ENCODE measurements at places on chromosomes 2 and 18.

DNA sequence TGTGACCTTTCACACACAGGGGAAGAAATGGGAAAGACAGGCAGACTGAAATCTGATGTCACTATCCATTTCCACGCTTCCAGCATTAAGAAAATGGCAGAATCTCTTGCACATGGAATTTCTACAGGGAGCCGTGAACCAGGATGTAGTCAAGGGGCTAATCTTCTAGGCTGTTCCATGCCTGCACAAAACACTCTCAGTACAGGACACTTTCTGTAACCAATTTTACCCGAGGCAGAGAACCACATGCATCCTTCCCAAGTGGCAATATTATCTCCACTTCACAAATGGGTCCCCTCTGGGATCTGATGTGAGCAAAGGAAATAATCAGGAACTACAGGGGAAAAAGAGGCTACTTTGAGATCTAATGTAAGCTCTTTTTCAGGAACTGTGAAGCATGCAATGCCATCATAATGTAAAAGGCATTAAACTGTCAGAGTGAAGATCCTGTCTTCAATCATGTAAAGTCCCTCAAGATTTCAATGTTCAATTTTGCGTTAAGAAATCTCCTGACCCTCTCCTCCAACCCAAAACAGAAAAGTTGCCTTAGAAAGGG is 236.9 kb downstream of the RBM43 start:
- no peak for DNase-seq

DNA sequence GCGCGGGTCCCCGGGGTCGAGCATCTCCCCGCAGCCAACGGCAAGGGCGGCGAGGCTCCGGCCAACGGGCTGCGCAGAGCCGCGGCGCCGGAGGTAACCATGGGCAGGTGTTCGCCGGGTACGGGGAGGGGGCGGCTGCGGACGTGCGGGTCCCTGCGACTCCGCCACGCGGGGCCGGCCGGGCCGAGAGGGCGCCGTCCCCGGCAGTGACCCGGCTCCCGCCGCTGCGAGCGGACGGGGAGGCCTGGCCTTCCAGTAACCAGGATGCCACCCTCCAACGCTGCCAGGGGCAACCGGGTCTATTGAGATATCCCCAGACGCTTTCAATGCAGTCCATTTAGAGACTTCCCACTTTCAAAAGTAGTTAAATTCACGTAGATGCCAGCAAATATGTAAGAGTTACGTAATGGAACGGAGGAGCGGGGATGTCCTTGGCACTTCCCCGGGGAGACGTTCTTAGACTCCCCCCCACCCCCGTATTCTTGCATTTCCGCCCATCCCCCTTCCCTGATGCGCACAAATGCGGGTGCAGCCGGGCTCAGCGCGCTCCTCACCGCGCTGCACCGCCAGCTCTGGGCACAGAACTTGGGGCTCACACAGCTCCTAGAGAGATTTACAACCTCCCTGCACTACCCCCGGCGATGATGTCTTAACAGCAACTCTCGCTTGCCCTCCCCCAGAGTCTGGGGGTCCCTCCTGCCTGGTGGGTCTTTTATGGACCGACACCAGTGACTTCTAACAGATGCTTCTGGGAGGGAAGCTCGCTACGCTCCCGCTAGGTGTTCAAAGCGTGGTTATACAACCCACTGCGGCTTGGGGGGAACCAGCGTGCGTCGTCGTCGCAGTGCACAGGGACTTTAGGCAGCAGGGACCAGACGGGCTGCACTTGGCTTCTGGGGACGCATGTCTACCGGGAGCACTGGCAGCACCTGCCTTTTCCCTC is 657 bp downstream of the SGPP2 start:
- DNase-seq: no peak

- DNase-seq: no peak
These were observed 21.2 kb downstream of the SH3BP4 start for GRCh38 chr2:234973008-234973407.

DNA sequence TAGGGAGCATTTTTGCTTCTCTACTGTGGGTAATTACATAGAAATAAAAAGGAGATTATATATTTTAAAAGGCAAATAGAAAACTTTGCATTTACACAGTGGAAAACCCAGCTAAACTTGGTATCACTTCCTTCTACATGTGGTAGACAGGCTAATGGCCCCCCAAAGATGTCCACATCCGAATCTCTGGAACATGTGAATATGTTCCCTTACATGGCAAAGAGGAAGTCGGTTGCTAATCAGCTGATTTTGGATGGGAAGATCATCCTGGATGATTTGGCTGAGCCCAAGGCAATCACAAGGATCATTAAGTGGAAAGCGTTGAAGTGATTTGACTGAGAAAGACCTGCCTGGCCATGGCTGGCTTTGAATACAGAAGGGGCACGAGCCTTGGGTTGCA is 26.2 kb downstream of the CREG2 start:
- no peak for DNase-seq

GRCh38 chr2:235936493-235936892 is 231.7 kb downstream of the GBX2 start:
- DNase-seq: no peak

- no peak for DNase-seq
These were observed 104.7 kb upstream of the NOSTRIN start for GRCh38 chr2:168697668-168698121.

DNA sequence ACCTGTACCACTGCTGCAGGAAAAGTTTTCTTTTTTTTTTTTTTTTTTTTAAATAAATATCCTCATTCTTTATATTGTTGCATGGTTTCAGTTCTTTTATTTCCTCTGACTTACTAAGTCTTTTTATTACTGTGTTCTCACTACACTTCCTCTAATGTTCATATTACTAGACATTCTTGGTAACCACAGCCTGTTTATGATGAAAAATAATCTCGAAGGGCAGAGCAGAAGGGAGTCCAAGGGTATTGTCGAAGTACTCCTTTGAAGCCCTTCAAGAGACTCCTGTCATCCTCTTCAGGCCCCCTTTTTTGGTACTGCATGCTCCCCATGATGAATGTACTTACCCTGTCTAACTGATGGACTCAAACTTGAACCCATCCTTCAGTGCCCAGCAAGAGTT is 61.2 kb downstream of the RND3 start:
- no peak for DNase-seq
